ENCODE measurements at places on chromosomes 5 and 9.

DNA sequence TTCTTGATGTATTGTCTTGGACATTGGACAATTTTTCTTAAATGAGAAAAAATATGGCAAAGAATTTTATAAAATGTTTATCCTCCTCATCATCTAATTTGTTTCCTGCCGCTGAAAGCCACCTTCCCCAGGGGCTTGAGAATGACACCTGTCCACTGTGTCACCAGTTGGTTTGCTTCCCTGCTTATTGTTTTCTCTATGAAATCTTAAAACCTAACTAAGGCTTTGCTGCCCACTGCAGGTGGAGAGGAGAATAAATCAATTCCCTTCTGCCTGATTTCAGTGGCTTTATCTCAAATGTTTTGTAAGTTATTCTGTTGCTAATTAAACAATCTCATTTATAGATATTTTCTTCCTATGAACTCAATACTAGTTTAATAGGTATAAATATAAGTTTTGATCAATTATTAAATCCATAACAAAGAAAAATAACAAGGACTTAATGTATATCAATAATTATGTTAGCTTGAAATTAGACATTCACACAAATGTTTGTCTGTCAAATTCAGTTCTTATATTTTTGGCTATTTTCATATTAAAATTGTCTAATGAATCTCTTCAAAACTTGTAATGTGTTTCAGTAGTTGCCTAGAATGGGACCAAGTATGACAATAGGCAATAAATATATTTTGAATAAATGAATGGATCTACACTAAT, 822.5 kb downstream of the PTPRD start:
- DNase-seq: no peak

DNA sequence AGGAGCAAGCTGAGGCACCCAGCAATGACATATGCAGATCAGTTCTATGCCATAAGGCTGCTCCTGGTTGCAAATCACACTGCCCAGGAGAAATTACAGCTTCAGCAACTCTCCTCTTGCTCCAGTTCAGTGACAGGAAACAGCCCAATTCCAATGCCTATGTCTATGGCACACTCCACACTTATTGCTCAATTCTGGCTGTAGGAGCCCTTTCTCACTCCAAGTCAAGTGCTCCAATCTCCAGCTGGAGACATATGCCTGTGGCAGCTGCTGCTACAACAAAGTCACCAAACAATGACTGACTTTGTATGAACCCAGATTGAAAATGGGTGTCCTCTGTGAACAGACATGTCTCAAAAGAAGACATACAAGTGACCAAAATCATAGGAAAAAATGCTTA, 31.8 kb upstream of the PLCXD3 start:
- no peak for DNase-seq

GRCh38 chr5:170466988-170467707, 36.7 kb upstream of the KCNIP1 start:
- no peak for DNase-seq

DNA sequence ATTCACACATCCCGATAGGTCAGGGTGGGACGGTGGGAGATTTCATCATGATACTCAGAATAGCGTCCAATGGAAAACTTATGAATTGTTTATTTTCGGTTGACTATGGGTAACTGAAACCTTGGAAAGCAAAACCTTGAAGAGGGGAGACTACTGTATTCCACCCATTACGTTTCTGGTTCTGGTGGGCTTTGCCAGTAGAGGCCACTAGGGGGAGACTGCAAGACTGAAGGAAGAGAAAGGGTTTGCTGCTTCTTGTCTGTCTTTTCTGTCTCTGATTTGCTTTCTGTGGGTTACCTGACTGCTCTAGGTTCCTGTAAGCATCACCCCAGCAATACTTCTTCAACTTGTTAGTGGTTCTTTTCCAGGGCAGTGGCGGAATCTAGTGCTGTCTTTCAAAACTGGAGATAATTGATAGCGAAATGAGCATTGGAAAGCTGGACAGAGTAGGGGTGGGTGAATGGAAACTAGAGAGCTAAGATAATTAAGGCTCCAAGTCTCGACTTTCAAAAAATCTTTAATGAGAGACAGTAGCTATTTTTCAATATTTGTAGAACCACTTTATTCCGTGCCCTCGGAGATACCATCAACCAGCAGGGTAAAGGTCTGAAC, 27.0 kb downstream of the GRIN3A start:
- no peak for DNase-seq

- no peak for DNase-seq
These were observed 106.2 kb upstream of the EMB start for GRCh38 chr5:50547303-50547702.

DNA sequence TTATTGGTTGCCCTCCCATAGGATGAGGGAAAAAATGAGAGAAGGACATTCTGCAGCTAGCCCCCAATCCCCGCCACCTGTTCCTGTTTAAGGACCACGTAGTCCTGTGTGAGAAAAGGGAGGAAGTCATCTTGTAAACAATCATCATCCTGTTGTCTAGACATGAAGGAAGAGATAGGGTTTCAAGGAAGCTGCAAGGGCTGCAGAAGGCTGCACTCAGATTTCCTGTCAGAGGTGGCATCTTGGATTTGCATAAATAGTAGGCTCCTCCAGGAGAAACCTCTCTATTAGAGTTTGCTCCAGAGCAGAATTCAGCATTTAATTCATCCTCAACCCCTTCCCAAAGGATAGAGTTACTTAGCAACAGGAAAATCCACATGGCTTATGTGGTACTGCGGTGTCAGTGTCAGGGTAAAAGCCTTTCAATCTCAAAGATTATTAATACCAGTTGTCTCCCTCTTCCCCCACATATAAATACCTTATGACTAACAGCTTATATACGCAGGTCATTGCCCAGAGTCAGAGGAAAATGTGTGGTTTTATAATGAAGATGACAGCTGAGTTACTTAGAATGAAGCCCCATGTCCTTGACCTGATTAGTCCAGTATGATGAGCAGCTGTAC, 4.6 kb upstream of the DNAJC18 start:
- DNase-seq: no peak

- no peak for DNase-seq
These were observed 149.1 kb upstream of the VCAN start for GRCh38 chr5:83322273-83322924.

- DNase-seq: no peak
These were observed 65.4 kb upstream of the SPOCK1 start for GRCh38 chr5:137564398-137564961.
